EH (cell line): ENCODE measurements at places on chromosomes 1 and 21.

- peak; percentile 93 for DNase-seq
These were observed 604.5 kb downstream of the PLPP3 start for GRCh38 chr1:55974714-55975441.

DNA sequence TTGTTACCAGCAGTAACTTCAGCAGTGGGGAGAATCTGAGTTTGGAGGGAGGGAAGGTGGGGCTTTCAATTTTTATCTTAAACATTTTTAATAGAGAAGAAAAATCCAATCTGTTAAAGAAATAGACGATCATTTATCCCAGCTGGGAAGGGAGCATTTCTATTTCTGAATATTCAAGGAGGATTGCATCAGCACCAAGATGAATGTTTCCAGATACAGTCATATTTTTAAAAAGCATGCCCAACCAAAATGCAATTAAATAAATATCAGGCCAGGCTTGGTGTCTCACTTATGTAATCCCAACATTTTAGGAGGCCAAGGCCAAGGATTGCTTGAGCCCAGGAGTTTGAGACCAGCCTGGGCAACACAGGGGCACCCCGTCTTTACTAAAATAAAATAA is 1.7 kb upstream of the ATP1A4 start:
- DNase-seq, result peak; percentile 82

DNA sequence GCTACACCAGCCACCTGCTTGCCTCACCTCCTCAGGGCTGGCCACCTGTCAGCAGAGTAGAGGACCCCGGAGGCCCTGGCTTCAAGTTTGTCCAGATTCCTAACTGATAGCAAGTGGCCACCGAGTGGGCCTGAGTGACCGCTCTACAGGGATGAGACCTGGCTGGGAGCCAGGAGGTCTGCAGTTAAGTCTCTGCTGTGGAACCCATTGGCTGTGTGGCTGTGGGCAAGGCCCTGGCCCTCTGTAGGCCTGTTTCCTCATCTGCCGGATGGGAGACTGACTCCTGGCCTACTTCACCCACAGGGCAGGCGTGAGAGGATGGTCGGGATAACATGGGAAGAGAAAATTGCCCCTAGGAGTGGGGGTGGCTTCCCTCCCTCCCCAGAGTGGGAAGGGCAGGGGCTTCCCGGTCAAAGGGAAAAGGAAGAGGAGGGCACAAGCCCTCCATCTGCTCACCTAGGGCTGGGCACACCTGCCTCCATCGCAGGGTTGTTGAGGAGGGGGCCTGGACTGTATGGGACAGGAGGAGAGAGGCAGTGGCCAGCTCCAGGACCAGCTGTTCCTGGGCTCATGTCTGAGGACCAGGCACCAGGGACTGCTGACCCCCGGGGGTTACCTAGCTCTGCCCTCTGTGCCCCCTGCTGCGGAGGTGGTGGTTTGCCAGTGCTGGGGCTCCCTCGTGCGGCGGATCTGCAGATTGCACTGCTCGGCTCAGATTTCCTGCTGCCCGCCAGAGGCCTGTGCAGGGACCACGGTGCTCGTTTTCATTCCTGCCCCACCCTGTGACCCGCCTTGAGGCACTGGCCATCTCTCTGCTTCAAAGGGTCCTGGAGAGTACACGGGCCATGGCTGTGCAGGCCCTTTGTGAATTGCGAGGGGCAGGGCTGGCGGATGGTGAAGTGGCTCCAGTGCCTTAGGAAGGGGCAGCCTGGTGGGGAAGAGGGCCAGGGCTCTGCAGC is 9.1 kb upstream of the MTFR1L start:
- DNase-seq, result peak; percentile 59

- no peak for DNase-seq
These were observed 150.2 kb downstream of the PRDM16 start for GRCh38 chr1:3219005-3219790.

DNA sequence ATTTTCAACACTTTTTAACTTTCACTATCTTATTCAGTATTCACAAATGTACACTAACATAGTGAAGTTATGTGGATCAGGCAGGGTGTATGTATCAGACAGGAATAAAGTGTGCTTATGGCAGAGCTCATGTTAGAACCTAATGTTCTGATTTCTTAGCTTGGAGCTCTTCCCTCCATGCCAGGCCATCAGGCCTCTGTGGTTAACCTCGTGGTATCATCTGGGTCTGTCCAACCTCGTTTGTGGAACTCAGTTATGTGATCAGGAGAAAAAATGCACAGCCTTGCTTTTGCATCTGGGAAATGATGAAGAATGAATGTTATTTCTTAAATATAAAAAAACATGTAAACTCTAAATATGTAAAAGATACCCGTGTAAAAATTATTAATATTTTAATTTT is 86.9 kb downstream of the MPZL1 start:
- peak; percentile 28 for DNase-seq

- DNase-seq, result no peak
These were observed 2.4 kb downstream of the CCDC17 start for GRCh38 chr1:45621501-45621836.

DNA sequence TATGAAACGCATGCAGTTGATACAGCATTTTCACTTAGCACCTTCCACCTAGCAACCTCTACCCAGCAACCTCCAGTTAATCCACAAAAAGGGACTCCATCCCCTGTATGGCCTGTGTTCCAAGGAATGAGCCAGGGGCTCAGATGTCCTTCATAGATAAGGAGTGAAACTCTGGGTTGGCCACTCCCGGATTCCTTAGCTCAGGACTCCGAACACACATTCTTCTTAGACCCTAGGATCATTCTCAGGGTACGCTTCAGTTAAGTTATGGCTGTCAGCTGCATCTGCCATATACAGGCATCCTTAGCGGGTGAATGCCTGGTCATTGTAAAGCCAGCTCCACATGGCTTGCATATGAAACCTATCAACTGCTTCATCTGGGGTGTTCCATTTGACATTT is 15.9 kb upstream of the IFI6 start:
- no peak for DNase-seq

DNA sequence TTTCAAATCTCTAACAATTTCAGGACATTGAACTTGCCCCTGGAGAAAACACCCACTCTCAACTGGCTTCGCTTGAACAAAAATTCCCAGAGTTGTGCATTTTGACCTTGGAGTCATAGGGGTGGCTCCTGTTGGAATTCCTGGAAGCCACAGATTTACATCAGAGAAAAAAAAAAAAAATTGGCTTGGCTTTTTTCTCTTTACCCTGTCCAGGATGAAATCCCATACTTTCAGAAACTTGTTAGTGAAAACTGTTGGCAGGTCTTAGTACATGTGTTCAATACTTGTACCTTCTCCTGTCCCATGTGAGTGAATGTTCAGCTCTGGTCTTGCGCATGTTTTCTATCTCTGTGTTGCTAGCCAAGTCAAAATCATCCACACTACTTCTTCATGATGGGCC is 228.8 kb downstream of the TGFB2 start:
- DNase-seq, result peak; percentile 11

GRCh38 chr21:25572861-25573310 is 34.4 kb downstream of the MRPL39 start:
- no peak for DNase-seq

DNA sequence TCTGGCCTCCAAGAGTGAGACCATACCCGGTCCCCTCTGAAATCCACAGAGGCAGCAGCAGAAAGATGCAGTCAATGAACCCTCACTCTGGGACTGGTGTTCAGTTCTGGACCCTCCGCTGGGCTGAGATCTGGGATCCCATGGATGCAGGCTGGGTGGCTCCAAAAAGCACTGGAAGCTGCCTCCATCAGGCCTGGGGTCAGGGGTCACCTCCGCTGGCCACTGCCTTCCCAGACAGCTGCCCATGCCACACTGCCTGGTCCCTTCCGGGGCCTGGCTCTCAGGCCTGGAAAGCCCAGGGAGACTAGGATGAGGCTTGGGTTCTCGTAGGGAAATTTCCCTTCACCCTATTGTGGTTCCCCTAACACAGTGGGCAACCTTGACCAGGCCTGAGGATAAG is 21.4 kb upstream of the PADI4 start:
- no peak for DNase-seq

DNA sequence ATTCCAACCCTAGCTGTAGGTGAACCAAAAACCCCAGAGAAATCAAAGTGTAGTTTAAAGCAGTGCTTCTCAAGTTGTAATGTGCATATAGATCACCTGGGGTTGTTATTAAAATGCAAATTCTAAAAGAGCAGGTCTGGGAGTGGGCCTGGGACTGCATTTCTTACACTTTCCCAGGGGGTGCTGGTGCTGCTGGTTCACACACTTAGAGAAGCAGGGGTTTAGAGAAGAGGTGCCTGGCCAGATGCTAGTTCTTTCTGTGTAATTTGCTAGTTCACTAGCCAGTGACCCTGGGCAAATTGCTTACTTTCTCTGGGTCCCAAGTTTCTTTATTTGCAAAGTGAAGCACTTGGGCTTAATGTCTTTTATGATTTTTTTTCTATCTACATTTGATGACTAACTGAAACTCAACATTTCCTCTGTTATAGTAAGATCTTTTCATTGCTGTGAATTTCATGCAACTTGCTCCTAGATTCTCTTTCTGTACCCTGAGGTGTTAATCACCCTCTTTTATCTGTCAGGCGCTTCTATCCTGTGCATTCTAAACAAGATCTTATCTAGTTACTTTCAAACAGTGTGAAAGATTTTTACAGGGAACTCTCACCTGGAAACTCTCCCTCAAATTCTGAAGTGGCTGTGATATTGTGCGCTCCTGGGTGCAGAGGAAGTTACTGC is 141.9 kb upstream of the UBE2U start:
- no peak for DNase-seq

GRCh38 chr1:213423605-213424004 is 372.6 kb downstream of the RPS6KC1 start:
- no peak for DNase-seq

DNA sequence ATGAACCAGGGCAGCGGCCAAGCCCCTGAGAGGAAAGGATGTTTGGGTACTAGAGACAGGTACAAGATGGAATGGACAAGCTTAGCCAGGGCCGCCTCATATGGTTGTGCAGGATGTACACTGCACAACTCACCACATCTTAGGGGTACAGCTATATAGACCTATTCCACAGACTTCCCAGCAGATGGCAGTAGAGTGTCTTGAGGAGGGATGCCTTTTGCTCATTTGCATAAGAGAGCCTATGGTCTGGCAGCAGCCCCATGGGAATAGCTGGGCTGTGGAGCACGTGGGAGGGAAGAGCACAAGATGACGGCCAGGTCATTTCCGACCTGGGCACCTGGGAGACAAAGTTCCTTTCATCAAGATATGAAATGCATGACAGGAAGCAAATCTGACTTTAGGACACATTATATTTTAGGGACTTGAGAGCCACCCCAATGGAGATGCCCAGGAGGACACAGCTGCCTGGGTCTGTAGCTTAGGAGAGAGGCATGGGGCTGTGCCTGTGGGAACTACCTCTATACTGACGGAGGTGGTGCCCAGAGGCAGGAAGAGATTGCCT is 215.5 kb downstream of the KCNJ6 start:
- DNase-seq, result peak; percentile 86

DNA sequence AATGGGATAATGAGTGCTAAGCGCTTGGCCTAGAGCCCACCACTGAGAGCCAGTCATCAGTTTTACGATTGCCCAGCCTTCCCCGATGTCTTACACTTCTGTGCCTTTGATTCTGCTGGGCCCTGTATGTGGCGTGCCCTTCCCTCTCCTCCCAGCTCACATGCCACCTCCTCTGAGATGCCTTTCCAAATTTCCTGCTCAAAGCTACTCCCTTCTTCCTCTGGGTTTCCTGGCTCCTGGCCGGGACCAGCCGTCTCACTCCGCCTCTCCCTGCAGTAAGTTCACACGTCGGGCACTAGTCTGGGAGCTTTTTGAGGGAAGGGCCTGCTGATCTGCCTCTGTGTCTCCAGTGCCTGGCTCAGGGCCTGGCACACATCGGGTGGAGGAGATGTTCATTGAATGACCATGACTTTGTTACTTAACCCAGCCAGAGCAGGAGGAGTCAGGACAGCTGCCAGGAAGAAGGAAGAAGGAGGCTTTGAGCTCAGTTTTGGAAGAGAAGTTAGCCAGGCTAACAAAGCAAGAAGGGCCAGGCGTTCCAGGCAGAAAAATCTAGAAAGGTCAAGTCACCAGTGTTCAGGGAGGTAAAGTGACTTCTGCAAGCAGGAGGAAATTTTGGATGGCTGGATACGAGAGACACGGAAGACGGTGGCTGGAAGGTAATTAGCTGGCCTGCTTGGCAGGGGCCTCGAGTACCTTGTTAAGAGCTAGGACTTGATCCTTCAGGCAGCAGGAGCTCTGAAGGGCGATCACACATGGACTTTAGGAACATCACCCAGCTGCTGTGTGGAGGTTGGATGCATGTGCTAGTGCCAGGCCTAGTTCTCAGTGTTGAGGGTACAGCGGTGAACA is 63.6 kb downstream of the EPHB2 start:
- DNase-seq, result peak; percentile 68

DNA sequence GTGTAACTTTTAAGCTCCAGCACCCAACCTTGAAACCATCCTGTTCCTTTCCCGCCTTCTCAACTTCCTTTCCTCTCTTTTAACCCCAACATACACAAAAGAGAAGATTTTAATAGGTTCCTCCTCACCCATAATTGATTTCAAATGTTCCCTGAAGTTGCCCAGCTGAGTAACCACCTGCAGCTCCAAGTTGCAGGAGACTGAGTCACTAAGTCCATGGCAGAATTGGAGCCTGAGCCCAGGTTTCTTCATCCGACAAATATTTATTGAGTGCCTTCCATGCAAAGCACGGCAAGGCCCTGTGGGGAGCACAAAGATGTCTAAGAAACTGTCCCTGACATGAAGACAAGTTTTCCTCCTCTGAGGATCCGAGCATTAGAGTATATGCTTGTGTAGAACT is 97.7 kb downstream of the PAPPA2 start:
- peak; percentile 11 for DNase-seq

DNA sequence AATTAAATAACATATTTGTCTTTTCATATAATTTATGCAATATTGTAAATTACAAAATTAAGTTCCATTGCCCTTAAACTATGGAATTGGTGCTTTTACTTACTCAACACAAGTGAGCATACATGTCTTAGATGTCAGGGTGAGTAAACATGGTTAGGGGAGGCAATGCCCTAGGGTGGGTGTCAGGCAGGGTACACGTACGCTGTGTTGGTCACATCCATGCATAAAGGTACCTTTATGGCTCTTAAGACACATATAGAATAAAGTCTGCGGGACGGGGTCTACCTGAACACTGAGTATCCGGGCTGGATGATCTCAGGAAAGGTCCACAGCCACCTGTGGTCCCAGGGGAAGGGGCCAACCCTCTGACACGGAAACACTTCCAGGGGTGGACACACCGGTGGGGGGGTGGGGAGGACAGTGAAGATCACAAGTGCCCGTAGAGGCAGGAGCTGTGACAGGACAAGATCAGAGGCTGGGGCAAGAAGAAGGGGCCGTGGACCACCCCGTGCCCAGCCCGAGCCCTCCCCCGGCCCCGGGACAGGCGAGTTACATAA is 720 bp downstream of the LIN9 start:
- DNase-seq, result no peak

- DNase-seq, result no peak
These were observed 15.9 kb upstream of the NPPB start for GRCh38 chr1:11874624-11875023.
